ENCODE measurements at places on chromosomes 7 and 10.

GRCh38 chr10:103277713-103278536 is 987 bp downstream of the INA start:
- no peak for DNase-seq

- DNase-seq: no peak
These were observed 291.0 kb downstream of the TNS3 start for GRCh38 chr7:47290867-47291266.

GRCh38 chr7:26360650-26361049 is 69.0 kb downstream of the SNX10 start:
- peak; percentile 5 for DNase-seq

DNA sequence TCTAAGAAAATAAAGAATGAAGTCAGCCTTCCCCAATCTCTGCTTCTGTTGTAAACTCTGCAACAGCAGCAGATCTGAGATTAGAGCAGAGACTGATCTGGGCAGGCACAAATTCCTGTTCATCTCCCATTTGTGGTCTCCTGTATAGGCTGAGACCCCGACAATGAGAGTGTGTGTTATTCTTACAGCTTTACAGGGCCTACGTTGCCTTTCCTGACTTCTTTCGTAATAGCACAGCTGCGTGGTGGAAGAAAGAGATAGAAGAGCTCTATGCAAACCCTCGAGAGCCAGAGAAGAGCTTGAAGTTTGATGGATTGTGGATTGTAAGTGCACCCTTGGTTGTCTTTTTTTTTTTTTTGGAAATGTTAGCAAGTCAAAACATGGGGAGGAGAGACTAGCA is 72.1 kb downstream of the PRSS58 start:
- DNase-seq: no peak

DNA sequence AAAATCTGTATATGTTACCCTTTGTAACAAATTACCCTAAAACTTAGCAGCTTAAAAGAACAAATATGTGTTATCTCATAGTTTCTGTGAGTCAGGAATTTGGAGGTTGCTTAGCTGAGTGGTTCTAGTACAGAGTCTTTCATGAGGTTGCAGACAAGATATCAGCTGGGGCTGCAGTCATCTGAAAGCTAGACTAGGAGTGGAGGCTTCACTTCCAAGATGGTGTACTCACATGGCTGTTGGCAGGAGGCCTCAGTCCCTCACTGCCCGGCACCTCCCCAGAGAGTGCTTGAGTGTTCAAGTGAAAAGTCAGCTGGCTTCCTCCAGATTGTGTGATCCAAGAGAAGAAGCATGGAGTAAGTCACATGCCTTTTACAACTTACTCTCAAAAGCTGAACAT is 16.9 kb upstream of the GGCT start:
- DNase-seq: no peak

- DNase-seq: no peak
These were observed 193.1 kb upstream of the POM121L12 start for GRCh38 chr7:52842202-52842900.

- no peak for DNase-seq
These were observed 186.7 kb upstream of the PLXDC2 start for GRCh38 chr10:19629567-19629966.

DNA sequence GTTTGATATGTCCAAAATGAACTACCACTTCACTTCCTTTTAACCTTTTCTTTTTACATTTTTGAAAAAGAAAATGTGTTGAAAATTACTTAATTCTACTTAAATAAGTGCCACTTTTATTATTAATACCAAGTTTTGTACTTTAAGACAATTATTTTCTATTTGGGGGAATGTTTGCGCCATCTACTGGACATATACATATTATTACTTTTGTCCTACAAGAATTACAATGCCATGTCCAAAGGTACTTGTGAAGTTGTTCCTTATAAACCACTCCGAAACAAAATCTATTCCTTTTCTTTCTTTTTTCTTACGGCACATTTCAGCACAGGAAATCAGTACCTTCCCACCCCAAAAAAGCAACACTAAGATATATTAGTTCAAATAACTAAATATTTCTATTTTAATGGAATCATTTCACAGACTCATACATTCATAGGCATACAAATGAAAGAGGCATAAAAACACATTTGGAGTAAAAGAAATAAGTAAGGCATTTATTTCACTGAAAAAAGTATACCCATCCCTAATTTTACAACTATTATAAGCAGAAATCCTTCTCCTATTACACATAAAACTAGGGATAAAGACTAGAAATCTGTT is 169.9 kb downstream of the RNF133 start:
- DNase-seq: peak; percentile 2

- peak; percentile 78 for DNase-seq
These were observed 8.0 kb downstream of the COA1 start for GRCh38 chr7:43721193-43721806.

DNA sequence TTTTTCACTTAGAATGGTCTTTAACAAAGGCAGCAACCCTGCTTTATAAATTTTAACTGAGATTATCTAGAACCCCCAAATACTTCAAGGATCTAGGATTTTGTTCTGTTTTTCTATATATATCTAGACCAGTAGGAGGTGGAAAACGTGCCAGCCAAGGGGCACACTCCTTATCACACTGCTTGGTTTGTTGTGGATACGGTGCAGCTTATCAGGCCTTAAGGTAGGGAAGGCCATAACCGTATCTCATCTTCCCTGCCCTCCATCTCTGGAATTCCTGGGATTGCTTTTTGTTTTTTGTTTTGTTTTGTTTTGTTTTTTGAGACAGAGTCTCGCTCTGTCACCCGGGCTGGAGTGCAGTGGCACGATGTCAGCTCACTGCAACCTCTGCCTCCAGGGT is 75.4 kb downstream of the MPLKIP start:
- DNase-seq: no peak

GRCh38 chr10:100886091-100886490 is 26.7 kb upstream of the SLF2 start:
- no peak for DNase-seq

GRCh38 chr10:88361995-88362807 is 220.9 kb downstream of the RNLS start:
- no peak for DNase-seq

- DNase-seq: peak; percentile 5
These were observed 5.7 kb downstream of the SEMA3A start for GRCh38 chr7:84188786-84189405.

- DNase-seq: no peak
These were observed 178.0 kb upstream of the FRMD4A start for GRCh38 chr10:14508725-14509124.

DNA sequence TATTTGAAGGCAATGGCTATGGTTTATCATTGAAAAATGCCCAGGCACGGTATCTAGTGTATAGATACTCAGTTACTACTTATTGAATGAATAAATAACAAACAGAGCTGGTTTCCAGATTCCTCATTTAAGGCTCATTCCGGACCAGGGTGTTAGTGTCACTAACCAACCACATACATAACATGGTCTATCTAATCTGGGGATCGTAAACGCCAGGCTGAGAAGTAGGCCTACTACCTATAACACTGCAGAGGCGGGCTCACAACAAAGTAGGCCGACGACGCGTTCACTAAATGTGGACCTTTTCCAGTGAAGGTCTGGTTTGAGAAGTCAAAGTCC is 423 bp downstream of the LSM5 start:
- no peak for DNase-seq

DNA sequence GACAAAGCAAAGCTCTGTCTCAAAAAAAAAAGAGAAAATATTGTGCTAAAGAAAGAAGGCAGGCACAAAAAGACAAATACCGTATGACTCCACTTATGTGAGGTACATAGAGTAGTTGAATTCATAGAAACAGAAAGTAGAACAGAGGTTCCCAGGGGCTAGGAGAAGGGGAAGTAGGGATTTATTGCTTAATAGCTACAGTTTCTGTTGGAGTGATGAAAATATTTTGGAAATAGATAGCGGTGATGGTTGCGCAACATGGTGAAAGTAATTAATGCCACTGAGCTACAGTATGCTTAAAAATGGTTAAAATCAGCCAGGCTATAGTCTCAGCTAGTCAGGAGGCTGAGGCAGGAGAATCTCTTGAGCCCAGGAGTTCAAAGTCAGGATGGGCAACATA is 18.5 kb upstream of the NPFFR1 start:
- DNase-seq: peak; percentile 11

DNA sequence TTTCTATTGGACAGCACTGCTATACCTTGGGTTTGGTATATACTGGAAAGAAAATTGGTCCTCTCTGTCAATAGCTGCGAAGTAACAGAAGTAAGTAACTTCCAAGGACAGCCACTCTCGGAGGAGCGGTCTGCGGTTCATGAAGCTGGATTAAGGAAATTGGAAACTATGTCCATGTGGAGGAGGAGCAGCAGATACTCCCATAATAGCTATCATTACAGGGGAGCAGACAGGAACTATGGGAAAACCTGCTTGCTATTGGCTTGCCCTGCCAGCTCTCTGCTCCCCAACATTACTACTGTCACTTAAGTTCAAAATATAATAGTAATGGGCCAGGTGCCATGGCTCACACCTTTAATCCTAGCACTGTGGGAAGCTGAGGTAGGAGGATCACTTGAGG is 83.9 kb upstream of the TRIL start:
- no peak for DNase-seq

- no peak for DNase-seq
These were observed 743.3 kb downstream of the GRID1 start for GRCh38 chr10:85623342-85623741.

DNA sequence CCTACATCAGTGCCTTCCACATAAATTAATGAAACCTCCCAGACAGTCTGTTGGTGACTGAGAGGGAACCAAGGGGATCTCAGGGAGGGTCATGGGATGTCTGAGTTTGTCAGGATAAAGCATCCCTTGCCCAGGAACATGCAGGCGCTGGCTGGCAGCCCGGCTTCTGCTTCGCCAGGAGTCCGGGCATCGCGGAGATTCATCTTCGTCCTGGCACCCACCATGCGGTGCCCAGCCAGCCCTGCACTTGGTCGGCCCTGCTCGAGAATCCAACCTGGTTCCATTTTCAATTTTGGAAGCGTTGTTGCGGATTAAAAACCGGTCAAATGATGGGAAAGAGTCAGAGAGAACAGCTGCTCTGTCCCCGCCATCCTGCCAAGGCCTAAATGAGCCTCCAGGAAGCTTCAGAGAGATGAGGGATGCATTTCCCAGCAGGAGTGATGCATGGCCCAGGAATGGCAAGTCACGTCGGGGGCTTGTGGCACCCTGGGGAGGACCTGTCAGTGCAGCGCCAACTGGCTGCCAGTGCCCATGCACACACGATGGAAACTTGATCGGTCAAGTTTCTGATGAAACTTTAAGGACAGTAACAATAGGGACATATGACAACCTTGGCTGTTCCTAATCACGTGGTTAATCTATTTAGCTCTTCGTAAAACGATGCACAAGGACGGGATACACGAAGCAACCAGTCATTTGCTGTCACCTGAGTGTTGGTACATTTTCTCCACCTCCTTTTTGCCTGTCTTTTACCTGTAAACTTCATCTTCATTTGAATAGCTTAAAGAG is 260.8 kb upstream of the MKI67 start:
- DNase-seq: no peak

GRCh38 chr10:60237977-60238758 is 151.5 kb downstream of the ANK3 start:
- no peak for DNase-seq

DNA sequence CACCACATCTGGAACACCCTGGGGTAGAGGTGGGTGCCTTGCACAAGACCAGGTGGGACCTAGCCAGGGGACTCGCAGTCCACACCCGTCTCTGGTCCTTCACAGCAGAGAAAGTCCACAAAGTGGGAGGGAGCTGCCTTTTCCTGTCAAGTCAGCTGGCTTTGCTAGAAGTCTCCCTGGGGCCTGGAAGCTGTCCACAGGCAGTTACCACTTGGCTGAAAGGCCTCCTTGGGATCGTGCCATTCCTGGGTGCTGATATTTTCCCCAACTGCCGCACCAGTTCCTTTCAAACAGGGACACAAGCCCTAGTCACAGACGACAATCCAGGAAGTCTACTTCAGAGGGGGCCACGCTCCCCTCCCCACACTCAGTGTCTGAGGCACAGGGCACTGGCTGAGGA is 75.4 kb downstream of the AFAP1L2 start:
- no peak for DNase-seq

GRCh38 chr10:30697806-30698205 is 68.3 kb upstream of the LYZL2 start:
- DNase-seq: no peak
